ENCODE measurements at places on chromosomes 16 and 17. TPM values are rescaled to one million over a fixed set of nuclear protein-coding genes. Genes with fewer than 3 reads are reported as not detected.

GRCh38 chr17:60106340-60107059 is 27.8 kb upstream of the HEATR6 start:
- no peak overlapping the region for H3K4me3 ChIP-seq
- H3K27me3 ChIP-seq = no peaks in the 10 kb centered on the region
- DNase-seq = no peak
- no peaks in the 10 kb centered on the region for H3K36me3 ChIP-seq
- H3K27ac ChIP-seq = no peak overlapping the region

Gene HOXB4
- total RNA-seq = 4.5 TPM

DNA sequence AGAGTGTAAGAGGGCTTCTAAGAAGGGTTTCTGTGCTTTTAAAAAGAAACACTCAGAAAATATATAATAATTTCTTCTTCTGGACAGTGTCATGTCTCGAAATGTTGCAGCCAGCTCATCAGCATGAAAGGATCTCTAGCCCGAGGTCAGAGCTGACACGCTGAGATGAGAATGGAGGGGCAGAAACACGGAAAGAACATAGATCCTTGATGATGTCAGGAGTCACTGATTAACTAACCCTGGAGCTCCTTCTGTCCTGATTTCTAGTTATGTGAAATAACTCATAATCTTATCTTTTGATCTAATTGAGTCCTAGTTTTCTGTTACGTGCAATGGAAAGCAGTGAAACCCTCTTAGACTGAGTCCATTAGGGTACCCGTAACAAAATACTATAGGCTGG is 10.3 kb upstream of the TOX3 start:
- H3K4me1 ChIP-seq = peaks cover 2% of the 10 kb centered on the region
- H3K4me3 ChIP-seq = no peak overlapping the region
- H3K27me3 ChIP-seq = no peaks in the 10 kb centered on the region
- H3K27ac ChIP-seq = no peak overlapping the region

DNA sequence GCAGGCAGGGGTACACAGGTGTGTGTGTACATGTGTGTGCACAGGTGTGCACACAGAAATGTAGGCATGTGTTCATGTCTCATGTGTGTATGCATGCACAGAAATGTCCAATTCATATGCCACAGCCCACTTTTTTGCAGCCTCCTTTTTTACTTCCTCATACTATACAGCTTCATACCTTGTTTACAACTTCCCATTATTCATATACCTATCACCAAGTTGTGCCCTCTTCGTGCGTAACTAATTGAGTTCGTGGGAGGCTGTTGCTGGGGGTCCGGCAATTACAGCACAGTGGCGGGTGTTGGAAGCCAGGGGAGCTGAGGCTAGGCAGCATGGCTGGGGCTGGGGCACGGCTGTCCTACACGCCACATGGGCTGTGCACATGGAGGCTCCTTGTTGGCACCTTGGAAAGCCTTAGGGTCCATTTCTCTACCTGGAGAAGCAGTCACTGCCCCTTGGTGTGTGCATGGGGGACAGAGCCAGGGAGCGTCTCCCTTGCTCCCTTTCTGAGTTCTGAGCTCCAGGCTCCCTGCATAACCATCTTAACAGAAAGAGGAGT is 266.7 kb downstream of the ENGASE start:
- no peak for DNase-seq
- H3K4me3 ChIP-seq = no peak overlapping the region
- peaks cover 44% of the 10 kb centered on the region for H3K27me3 ChIP-seq
- no peak overlapping the region for H3K27ac ChIP-seq
- H3K36me3 ChIP-seq = no peaks in the 10 kb centered on the region

Gene LPO
- total RNA-seq = 0.24 TPM

DNA sequence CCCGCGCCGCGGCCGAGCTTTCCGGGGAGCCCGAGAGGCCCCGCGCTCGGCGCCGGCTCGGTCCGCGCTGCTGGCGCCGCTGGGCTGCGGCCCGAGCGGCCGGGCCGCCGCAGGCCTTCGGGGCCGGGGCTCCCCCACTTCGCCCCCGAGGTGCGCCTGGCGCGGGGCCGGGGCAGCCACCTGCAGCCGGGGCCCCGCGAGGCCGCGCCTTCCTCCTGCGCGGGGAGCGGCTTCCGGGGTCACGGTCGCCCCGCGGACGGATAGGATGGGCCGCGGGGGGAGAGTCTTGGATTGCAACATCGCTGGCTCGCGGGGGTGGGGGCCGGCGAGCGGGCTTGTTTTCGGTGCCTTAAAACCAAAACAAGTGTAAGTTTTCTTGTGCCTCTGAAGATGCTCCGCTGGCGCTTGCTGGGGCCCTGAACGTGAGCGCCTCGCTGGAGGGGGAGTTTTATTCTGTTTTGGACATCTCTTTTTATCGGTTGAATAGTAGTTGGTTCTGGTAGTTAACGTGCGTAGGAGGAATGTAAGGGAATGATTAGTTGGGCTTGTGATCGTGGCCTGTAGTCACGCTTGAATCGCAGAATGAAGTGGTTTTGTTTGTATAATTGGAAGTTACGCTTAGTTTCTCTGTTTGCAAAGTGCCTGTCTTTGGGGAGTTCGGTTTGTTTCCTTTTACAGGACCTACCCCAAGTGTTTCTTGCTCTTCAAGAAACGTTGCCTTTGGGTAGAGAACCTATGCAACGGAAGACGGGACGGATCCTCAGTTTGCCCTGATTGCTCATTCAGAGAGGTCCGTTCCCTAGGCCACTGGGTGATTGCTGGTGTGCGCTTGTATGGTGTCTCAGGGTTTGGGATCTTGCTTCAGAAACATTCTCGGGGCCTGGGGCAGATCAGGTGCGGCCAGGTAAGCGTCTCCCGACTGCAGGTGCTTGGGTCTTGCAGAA is 724 bp downstream of the UBE2I start:
- no peaks in the 10 kb centered on the region for H3K36me3 ChIP-seq
- H3K4me1 ChIP-seq = peaks cover 37% of the 10 kb centered on the region
- no peaks in the 10 kb centered on the region for H3K27me3 ChIP-seq
- peak overlapping the region; percentile 81 for H3K4me3 ChIP-seq

Gene CIBAR2
- 9.6 TPM for total RNA-seq

DNA sequence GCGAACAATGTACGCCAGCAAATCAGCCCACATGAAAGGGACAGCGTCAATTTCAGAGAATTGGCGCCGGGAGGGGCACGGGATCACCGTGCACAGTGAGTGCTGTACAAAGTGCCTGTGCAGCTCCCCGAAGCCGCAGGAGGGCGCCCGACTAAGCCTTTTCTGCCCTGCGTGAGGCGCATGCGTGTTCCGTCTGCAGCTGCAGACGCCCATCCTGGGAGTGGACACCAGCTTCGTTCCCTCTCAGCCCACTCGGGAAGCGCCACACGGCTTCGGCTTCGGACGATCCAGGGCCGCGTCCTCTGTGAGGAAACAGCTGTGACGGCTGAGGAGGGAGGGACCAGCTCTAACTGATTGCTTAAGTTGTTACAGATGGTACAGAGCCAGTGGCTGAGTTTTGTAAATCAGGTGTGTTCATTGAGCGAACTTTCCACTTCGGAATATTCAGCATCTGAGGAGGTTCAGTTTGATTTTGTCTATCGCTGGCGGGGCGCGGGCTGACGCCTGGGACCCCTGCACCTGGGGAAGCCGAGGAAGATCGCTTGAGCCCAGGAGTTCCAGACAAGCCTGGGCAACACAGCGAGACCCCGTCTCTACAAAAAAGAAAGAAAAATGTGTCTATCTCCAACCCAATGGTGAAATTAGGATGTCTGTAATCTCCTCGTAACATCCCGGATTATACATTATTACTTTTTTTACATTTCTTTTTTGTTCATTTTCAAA is 15.4 kb upstream of the ZNF287 start:
- no peaks in the 10 kb centered on the region for H3K36me3 ChIP-seq
- peaks cover 17% of the 10 kb centered on the region for H3K4me1 ChIP-seq

DNA sequence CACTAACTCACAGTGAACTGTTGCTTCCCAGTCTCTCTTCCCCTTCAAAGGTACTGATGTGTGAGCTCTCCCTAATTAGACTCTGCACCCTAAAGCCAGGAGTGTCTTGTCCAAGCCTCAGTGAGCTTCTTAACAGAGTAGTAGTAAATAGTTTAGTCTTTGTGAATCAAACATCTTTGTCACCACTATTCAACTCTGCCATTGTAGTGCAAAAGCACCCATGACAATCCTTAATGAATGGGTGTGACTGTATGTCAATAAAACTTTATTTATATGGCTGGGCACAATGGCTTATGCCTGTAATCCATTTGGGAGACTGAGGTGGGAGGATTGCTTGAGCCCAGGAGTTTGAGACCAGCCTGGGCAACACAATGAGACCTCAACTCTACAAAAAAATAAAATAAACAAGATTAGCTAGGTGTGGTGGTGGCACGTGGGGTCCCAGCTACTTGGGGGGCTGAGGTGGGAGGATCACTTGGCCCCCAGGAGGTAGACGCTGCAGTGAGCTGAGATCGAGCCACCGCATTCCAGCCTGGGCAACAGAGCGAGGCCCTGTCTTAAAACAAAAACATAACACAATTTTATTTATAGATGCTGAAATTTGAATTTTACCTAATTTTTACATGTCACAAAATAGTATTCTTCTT is 45.5 kb upstream of the TNRC6A start:
- H3K36me3 ChIP-seq = no peaks in the 10 kb centered on the region
- H3K4me1 ChIP-seq = peaks cover 4% of the 10 kb centered on the region
- H3K27me3 ChIP-seq = no peaks in the 10 kb centered on the region

Gene APOH
- total RNA-seq = 1.3 TPM

DNA sequence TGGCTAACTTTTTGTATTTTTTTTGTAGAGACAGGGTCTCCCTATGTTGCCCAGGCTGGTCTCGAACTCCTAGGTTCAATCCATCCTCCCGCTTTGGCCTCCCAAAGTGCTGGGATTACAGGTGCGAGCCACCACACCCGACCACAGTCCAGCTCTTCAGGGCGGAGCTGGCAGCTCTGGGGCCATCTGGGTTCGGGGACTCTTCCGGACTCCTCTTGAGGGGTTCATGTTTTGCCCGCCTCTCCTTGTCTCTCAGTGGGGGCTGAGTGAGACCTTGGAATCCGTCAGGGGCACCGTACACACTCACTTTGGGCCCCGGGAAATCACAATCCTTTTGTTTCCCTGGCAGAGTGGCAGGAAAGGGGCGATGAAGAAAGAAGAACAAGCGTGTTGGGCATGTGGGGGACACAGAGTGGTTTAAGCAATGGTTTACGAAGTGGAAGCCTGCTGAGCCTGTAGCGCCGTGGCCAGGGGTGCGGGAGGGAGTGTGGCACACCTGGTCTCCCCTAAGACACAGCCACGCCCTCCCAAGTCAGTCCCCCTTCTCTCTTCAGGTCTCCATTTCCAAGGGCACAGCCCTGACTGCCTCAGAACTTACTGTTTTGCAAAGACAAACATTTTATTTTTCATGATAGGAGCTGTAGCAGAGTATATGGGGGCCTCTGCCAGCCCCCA is 26.1 kb downstream of the TNS4 start:
- H3K36me3 ChIP-seq = no peaks in the 10 kb centered on the region
- H3K27ac ChIP-seq = no peak overlapping the region
- H3K4me3 ChIP-seq = no peak overlapping the region
- no peak for DNase-seq

DNA sequence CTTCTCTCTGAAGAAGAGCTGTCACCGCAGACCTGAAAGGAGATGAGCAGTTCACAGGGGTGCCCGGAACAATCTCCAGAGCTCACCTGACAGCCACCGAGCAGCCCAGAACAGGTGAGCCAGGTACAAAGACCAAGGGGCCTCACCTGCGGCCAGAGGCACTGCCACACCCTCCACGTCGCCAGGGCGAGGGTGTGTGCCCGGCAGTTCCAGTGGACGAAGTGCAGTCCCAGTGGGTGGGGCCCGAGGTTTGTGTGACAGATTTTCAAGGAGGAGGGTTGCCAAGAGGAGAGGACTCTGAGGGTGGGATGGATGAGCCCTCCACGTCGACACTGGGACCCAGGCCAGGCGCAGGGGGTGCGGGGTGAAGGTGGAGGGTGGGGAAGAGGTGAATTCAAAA is 61.7 kb downstream of the SMPD3 start:
- no peaks in the 10 kb centered on the region for H3K36me3 ChIP-seq
- no peaks in the 10 kb centered on the region for H3K4me1 ChIP-seq
- no peak overlapping the region for H3K4me3 ChIP-seq
- no peaks in the 10 kb centered on the region for H3K27me3 ChIP-seq

GRCh38 chr16:59148769-59149155 is 414.6 kb upstream of the GOT2 start:
- no peaks in the 10 kb centered on the region for H3K4me1 ChIP-seq
- no peak overlapping the region for H3K4me3 ChIP-seq
- no peaks in the 10 kb centered on the region for H3K36me3 ChIP-seq

Gene KLHL36
- total RNA-seq = 44.7 TPM

Gene MAF
- 52.2 TPM for total RNA-seq

Gene OR4D1
- total RNA-seq = not detected

- H3K27me3 ChIP-seq = no peaks in the 10 kb centered on the region
- no peak overlapping the region for H3K27ac ChIP-seq
- H3K36me3 ChIP-seq = no peaks in the 10 kb centered on the region
- H3K4me1 ChIP-seq = no peaks in the 10 kb centered on the region
Measured at GRCh38 chr16:19265380-19265930, 20.1 kb upstream of the CLEC19A start.

All from left lung (tissue), 14 donors.